ENCODE measurements at places on chromosomes 7 and 10.

DNA sequence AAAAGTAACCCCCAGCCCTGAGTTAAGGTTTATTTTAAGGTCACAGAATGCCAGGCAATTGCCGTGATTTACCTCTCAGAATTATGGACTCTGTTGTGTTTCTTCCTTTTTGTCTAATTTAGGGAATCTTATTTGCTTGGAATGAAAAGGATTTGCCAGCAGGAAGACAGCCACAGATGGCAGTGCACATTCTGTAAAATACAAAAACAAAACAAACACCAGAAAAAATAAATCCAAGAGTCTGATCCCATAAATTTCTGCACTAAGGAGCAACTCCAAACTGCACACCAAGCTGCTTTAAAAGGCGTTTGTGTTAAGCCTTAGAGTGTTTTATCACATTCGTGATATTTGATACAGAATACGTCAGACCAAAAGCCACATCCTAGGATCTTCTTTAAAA lies 199.0 kb upstream of the C7orf33 start:
- DNase-seq = no peak

DNA sequence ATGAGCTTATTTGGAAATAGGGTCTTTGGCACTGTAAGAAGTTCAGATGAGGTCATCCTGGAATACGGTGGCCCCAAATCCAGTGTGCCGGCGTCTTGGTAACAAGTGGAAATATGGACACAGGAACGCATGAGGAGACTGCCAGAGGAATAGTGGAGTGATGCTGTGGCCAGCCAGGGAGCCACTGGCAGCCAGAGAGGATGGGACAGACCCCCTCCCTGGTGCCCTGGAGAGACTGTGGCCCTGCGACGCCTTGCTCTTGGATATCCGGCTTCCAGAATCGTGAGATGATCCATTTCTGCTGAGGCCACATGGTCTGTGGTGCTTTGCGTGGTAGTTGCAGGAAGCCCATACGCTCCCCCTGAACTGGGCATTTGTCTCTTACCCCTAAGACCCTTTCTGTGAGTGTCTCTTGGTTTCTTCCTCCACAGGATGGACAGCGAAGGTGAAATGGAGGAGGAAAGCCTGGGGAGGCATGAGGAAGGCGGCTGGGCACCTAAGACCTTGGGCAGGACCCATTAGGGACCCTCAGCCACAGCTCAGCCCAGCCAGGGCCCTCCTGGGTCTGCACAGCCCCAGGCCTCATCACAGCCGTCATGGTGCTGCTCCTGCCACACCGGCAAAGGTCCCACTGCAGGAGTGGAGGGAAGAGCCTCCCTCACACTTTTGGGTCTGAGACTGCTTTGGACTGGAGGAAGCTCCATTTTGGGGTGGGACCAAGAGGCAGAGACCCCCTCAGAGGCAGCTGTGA lies 53.6 kb downstream of the INSIG1 start:
- DNase-seq = no peak

GRCh38 chr7:89714131-89714530 lies 440.1 kb upstream of the STEAP1 start:
- DNase-seq = no peak

- DNase-seq = no peak
Observed at GRCh38 chr10:92574548-92575261, 812 bp upstream of the IDE start.

DNA sequence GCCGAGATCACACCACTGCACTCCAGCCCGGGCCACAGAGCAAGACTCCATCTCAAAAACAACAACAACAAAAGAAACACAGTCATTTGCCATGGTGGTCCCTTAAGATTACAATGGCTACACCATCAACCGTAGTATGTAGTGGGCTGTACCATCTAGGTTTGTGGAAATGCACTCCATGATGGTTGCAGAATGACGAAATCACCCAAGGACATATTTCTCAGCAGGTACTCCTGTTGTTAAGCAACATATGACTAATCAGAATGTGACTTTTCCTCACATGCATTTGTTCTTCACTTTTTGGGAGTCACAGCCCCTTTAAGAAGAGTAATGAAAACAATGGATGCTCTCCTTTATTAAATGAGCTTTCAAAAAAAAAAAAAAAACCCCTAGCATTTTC lies 11.0 kb downstream of the SVIL start:
- no peak for DNase-seq

DNA sequence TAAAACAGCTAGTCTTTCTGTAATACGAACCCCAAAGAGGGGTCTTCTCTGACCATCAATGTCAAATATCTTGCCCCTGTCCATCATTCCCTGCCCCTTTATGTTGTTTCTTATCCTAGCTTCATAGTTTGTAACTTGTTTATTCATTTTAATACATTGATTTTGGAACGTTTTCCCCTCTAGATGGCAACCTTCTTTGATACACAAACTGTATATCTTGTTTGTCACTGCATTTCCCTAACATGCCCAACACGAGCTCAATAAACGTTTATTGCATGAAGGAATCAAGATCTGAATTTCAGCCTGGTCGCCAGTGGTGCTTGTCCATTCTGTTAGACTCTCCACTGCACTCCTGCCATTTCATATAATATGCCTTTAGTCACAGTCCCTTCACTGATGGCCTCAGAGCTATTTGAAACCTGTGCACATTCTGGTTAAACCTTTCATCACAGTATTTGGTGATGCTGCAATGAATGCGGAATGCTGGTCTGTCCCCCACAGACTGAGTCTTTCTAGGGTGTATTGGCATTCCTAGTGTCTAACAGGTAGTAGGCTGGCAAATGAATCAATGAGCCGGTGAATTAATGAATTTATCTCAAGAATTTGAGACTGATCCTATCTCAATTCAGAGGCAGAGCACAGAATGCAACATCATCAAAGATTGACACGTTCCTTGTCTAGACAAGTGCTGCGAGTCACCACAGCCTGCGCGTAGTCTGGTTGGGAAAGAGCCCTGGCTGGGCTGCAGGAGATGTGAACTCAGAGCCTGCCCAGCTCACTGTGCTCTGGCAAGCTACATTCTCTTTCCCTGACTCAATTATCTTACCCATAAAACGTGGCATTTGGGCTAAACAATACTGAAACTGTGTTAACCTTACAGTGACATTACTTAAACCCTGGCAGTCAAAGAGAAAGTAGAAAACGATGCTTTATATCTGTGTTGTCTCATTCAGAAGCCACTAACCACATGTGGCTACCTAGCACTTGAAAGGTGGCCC lies 55.2 kb upstream of the FRMD4A start:
- DNase-seq = no peak

DNA sequence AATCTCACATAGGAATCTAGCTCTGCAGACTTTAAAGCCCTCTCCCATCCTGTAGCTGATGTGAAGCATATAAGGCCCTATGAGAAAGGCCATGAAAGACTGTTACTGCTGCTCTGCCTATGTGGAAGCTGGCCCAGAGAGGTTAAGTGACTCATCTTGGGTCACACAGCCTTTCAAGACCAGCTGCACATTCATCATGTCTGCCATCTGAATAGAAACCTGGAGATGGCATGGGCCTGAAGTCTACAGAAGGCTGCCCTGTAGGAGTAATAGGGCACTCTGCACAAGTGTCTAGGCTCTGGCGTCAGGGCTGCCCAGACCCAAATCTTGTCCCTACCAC lies 59.4 kb upstream of the COL13A1 start:
- no peak for DNase-seq

- DNase-seq = no peak
Observed at GRCh38 chr10:93378997-93379730, 103.0 kb downstream of the MYOF start.

GRCh38 chr7:113582471-113582870 lies 336.3 kb downstream of the PPP1R3A start:
- DNase-seq = no peak

DNA sequence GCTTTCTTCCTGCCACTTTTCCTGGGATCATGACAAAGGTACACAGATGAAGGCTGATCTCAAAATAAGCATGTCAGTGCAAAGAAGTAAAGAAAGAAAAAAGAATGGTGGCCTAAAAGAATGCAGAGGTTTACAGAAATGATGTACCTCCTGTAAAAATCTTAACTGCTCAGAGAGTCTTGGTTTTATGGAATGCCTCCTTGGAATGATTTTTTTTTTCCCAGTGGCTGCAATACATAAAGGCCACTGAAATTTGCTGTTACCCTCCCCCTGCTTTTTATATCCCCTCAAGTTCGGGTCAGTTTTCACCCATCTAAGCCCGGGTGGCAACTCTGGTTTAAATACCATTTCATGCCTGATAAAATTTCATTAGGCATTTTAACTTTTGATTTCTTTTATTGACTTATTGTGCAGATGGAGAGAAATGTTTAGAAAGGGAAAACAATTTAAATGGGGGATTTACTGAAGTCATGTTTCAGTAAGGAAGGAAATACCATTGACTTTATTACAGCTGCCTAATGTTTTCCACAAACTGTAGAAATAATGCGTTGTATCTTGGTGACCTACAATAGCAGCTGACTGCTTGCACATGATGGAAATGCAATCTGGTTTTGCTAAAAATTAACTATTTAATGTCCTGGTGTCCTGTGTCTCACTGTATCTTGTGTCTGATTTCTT lies 102.5 kb downstream of the SAMD9 start:
- DNase-seq = no peak

- DNase-seq = no peak
Observed at GRCh38 chr7:88095-88926, 104.1 kb upstream of the FAM20C start.

Measured in GM18507 (cell line).